Central memory CD4-positive, alpha-beta T cell (primary cell): ENCODE measurements at places on chromosomes 4 and X.

GRCh38 chr4:157898836-157899605 lies 273.8 kb downstream of the GASK1B start:
- no peak for DNase-seq

DNA sequence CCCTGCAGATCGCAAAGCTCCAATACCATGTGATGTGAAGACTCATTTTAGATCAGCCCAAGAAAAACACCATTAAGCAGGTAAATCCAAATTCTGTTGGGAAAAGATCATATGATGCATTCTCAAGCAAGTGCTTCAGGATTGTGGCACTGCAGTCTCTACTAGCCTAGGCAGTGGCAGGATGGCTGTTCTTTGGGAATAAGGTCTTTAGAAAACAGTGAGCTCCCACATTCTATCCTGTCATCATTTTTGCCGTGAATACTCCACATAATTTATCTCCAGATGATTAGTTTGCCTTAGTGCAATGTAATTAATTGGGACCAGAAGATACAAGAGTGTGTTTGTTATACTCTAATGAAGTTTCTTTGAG lies 18.9 kb downstream of the SORBS2 start:
- DNase-seq = no peak

DNA sequence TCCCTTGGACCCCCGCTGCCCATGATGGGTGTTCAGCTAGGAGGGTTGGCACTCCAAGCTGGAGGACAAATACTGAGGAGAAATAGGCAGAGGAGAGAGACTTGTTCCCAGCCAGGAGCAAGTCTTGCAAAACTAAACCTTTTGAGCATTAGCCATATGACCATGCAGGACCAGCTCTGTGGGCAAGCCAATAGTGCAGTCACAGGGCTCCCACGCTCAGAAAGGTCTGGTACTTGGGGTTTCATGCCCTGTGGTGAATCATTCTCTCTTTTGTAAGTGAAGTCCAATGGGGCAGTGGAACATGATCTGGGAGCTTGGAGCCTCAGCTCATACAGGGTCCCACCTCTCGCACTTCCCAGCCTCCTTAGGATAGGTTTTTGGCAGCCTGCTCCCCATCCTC lies 300.9 kb downstream of the BCOR start:
- no peak for DNase-seq

- DNase-seq = peak; percentile 7
These were observed 166.0 kb downstream of the FBXW7 start for GRCh38 chr4:152369902-152370295.

DNA sequence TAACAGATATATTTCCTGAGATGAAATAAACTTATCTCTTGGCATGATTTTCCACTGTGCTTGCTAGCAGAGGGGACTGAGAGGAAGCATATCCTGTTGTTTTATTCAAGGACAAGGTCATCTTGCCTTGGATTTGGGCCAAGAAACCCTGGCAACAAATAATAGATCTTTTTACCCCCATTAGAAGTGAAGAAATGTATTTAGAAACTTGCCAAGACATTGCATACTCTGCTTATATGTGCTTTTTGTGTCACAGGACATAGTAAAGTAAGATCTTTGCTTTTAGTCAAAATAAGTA lies 170.2 kb downstream of the RAPGEF2 start:
- no peak for DNase-seq

GRCh38 chr4:1383728-1384591 lies 22.3 kb downstream of the NKX1-1 start:
- no peak for DNase-seq

DNA sequence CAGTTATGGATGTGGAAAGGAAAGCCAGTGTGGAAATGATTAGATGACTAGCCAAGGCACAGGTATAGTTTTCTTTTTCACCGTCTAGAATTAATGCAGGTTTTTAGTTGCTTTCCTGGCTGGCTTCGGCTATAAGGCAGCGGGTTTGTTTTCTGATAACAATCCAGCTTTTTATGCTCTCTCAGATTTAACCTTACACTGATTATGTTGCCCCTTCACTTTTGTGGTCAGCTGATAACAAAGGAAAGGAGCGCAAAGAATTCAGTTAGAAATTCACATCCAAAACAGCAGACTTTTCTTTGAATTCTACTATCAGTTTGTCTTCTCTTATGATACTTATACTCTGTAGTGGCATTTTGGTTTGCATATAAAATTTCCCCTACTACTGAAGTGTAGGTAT lies 94.2 kb upstream of the CENPE start:
- no peak for DNase-seq

- DNase-seq = no peak
These were observed at the start of gene MTTP for GRCh38 chr4:99574530-99575324. Gene MTTP (plus strand): TSS chr4:99574824. CDS start chr4:99574910, 86 bp downstream.
